Osteoblast (primary cell): ENCODE measurements at places on chromosomes 7 and 10. TPM values are rescaled to one million over a fixed set of nuclear protein-coding genes. Genes with fewer than 3 reads are reported as not detected.

The BAMBI gene
- total RNA-seq = 13.6 and 14.8 TPM in 2 replicates

The NUTM2E gene
- not detected in 2 replicates for total RNA-seq

The NOS3 gene
- total RNA-seq = not detected in 2 replicates

The DDIT4 gene
- total RNA-seq = 366 and 522 TPM in 2 replicates

The ANLN gene
- 12.7 and 16.8 TPM in 2 replicates for total RNA-seq

The SFRP5 gene
- not detected in 2 replicates for total RNA-seq

The CTAGE8 gene
- 1.4 and 2.4 TPM in 2 replicates for total RNA-seq

The AMZ1 gene
- total RNA-seq = 2.1 and 2.5 TPM in 2 replicates

The LIPF gene
- not detected in 2 replicates for total RNA-seq

The NEUROG3 gene
- total RNA-seq = not detected in 2 replicates

The SKIDA1 gene
- total RNA-seq = 0.29 and 0.36 TPM in 2 replicates

The RASSF4 gene
- total RNA-seq = 2.9 and 4.0 TPM in 2 replicates

The OIT3 gene
- under 0.01 TPM in 2 replicates for total RNA-seq

The INSYN2A gene
- total RNA-seq = 0.29 and 0.36 TPM in 2 replicates

The EN2 gene
- total RNA-seq = under 0.01 TPM in 1 of 2 replicates, not detected in the other
